Ovary (tissue), 10 donors: ENCODE measurements at places on chromosomes 12 and 14.

- H3K36me3 ChIP-seq = no peaks in the 10 kb centered on the region
- H3K27ac ChIP-seq = no peak overlapping the region
- no peaks in the 10 kb centered on the region for H3K4me1 ChIP-seq
- DNase-seq = no peak
- no peak overlapping the region for H3K4me3 ChIP-seq
- no peaks in the 10 kb centered on the region for H3K27me3 ChIP-seq
Measured at GRCh38 chr12:109783135-109783964, 49.8 kb downstream of the TRPV4 start.

GRCh38 chr14:103576371-103577024 lies 13.7 kb downstream of the COA8 start:
- peaks cover 6% of the 10 kb centered on the region for H3K4me1 ChIP-seq
- H3K27me3 ChIP-seq = no peaks in the 10 kb centered on the region
- H3K4me3 ChIP-seq = no peak overlapping the region
- H3K27ac ChIP-seq = no peak overlapping the region
- H3K36me3 ChIP-seq = no peaks in the 10 kb centered on the region

GRCh38 chr12:124217508-124218242 lies 77.2 kb upstream of the RFLNA start:
- H3K27me3 ChIP-seq = no peaks in the 10 kb centered on the region
- H3K4me1 ChIP-seq = no peaks in the 10 kb centered on the region
- no peak overlapping the region for H3K27ac ChIP-seq
- no peaks in the 10 kb centered on the region for H3K36me3 ChIP-seq
- no peak for DNase-seq
- no peak overlapping the region for H3K4me3 ChIP-seq

GRCh38 chr12:145369-145960 lies 68.5 kb downstream of the SLC6A12 start:
- H3K27ac ChIP-seq = no peak overlapping the region
- H3K4me3 ChIP-seq = no peak overlapping the region
- no peaks in the 10 kb centered on the region for H3K36me3 ChIP-seq
- peaks cover 5% of the 10 kb centered on the region for H3K4me1 ChIP-seq

DNA sequence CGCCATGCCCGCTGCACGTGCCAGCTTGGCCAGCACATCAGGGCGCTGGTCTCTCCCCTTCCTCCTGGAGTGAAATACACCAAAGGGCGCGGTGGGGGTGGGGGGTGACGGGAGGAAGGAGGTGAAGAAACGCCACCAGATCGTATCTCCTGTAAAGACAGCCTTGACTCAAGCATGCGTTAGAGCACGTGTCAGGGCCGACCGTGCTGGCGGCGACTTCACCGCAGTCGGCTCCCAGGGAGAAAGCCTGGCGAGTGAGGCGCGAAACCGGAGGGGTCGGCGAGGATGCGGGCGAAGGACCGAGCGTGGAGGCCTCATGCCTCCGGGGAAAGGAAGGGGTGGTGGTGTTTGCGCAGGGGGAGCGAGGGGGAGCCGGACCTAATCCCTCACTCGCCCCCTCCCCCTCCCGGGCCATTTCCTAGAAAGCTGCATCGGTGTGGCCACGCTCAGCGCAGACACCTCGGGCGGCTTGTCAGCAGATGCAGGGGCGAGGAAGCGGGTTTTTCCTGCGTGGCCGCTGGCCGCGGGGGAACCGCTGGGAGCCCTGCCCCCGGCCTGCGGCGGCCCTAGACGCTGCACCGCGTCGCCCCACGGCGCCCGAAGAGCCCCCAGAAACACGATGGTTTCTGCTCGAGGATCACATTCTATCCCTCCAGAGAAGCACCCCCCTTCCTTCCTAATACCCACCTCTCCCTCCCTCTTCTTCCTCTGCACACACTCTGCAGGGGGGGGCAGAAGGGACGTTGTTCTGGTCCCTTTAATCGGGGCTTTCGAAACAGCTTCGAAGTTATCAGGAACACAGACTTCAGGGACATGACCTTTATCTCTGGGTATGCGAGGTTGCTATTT lies 914 bp upstream of the CCND2 start:
- no peaks in the 10 kb centered on the region for H3K27me3 ChIP-seq
- peak overlapping the region; percentile 46 for H3K27ac ChIP-seq
- H3K4me1 ChIP-seq = peaks cover 16% of the 10 kb centered on the region
- H3K36me3 ChIP-seq = no peaks in the 10 kb centered on the region
- peak; percentile 58 for DNase-seq

DNA sequence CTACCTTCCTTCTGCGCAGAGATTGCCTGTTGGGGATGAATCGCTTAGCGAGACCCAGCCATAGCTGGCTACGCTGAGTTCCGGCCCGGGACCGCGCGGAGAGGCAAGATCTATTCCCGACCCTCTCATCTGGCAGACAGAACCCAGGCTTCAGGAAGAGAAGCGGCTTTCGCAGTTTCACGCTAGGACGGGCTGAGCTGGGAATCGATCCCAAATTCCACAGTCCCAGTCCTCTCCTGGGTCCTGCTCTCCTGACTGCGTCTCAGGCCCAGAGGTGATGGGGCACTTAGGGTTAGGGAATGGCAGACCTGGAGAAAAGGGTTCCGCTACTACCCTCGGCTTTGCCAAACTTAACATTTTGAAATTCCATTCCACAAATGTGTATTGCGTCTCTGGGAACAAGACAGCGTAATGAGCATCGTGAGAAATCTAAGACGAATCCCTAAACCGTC lies 2.8 kb downstream of the PTPN21 start:
- H3K27ac ChIP-seq = no peak overlapping the region
- no peaks in the 10 kb centered on the region for H3K36me3 ChIP-seq
- no peaks in the 10 kb centered on the region for H3K27me3 ChIP-seq
- H3K4me3 ChIP-seq = peak overlapping the region; percentile 65

- H3K36me3 ChIP-seq = no peaks in the 10 kb centered on the region
- peak overlapping the region; percentile 71 for H3K27ac ChIP-seq
- peaks cover 10% of the 10 kb centered on the region for H3K4me1 ChIP-seq
- no peak overlapping the region for H3K4me3 ChIP-seq
Measured at GRCh38 chr14:92750994-92751400, 2.6 kb upstream of the LGMN start.

DNA sequence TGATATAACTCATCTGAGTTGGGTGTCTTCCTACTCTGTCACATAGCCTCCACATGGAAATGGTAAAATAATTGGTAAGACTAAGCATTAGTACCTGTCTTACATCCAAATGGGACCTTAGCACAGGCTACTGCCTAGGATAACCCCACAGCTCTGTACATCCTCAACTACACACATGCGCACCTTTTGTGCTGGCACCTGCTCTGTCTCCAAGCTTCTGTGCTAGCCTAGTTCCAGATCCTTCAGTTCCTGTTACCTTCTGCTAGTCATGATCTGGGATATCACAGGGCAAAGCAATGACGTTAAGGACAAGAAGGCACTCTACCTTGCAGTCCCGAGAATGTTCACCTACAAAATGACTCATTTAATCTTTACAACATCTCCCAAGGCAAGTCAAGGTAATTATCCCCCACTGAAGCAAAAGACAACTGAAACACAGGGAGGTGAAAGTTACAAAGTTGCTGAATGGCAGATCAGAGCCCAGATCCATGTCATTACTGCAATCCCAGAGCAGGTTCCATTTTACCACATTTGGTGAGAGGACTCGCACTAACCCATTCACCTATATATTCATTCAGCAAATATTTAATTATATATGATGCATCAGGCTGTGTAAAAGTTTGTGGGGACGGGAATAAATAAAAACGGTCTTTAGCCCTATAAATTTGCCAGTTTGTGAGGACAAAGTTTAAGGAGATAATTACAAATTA lies 61.7 kb downstream of the PPM1H start:
- DNase-seq = no peak
- no peak overlapping the region for H3K4me3 ChIP-seq
- no peaks in the 10 kb centered on the region for H3K27me3 ChIP-seq
- no peak overlapping the region for H3K27ac ChIP-seq
- H3K4me1 ChIP-seq = peaks cover 6% of the 10 kb centered on the region
- H3K36me3 ChIP-seq = no peaks in the 10 kb centered on the region

GRCh38 chr12:57332646-57333312 lies 81.8 kb upstream of the STAC3 start:
- no peaks in the 10 kb centered on the region for H3K4me1 ChIP-seq
- H3K4me3 ChIP-seq = no peak overlapping the region
- no peaks in the 10 kb centered on the region for H3K27me3 ChIP-seq
- no peaks in the 10 kb centered on the region for H3K36me3 ChIP-seq

DNA sequence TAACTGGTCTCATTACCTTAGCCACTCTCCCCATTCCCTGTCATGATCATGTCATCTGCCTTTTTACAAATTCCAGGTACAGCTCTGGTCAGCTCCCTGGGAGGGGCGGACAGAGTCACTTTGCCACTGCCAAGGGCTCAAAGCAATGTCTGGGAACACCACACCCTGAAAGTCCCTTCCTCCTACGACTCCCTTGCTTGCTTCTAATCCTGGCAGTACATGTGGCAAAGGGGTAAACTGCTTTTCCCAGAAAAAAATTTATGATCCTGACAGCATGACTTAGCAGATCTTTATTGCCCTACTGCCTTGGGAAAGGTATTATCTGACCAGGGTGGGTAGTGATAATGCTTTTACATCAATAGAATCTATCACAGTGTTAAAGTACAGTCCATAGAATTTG lies 376.0 kb upstream of the PDE3A start:
- H3K4me1 ChIP-seq = peaks cover 4% of the 10 kb centered on the region
- H3K27ac ChIP-seq = no peak overlapping the region
- H3K4me3 ChIP-seq = no peak overlapping the region
- no peaks in the 10 kb centered on the region for H3K36me3 ChIP-seq
- no peak for DNase-seq

DNA sequence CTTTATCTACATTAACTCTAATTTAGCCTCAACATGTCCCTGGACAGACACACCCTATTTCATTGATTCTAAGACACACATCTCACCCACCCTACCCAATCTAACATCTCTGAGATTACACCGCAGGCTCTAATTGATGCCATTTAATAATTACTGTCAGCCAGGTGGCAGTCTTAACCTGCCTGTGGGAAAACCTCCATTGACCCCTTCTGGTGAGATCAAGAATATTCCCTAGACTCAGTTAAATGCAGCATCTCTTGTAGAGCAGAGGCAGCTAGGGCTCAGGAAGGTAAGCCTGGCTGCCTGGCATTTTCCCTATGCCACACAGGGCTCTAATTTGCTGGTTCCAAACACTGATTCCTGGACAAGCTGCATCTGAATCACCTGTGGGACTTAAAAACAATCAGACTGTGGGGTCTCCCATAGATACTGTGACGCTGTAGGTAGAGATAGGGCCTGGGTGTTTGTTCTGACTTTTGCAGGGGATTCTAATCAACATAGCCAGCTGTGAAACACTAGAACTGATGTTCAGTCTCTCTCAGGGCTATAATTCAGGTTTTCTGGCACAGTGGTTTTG lies 14.3 kb downstream of the MCRS1 start:
- peaks cover 8% of the 10 kb centered on the region for H3K4me1 ChIP-seq
- H3K4me3 ChIP-seq = no peak overlapping the region
- H3K27me3 ChIP-seq = no peaks in the 10 kb centered on the region
- no peak overlapping the region for H3K27ac ChIP-seq
- no peak for DNase-seq
